ENCODE measurements at places on chromosomes 7 and 10.

DNA sequence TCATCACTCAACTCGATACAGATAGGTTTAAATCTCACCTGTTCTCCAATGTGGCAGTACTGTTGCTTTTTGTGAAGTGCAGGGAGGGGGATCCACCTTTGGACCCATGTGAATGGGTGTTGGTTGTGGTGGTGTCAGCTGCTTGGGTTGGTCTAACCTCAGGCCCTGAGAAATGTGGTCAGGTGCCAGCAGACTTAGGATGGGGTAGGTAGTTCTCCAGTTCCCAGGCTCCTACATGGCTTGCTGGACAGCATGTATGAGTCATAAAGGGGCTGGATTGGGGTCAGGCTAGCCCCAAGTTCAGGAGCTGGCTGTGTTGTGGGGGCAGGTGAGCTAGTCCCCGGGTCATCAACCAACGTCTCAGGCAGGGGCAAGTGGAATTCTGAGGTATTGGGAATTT lies 472.6 kb upstream of the CNTNAP2 start:
- no peak for DNase-seq

GRCh38 chr7:7834761-7835160 lies 116.4 kb upstream of the RPA3 start:
- no peak for DNase-seq

DNA sequence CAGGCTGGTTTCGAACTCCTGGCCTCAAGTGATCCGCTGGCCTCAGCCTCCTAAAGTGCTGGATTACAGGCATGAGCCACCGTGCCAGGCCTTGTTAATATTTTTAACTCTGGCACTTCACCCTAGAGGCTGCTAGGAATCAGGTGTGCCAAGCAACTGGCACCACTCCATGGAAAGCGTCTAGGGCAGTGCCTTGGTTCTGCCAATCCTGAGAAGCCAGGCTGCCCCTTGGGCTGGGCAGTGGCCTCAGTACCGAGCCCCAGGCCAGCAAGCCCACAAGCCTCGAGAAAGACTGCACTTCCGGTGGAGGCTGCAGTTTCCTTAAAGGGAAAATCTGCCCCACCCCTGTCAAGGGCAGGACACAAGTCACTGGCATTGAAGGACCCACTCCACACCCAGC lies 11.3 kb downstream of the ALKBH4 start:
- DNase-seq = no peak

DNA sequence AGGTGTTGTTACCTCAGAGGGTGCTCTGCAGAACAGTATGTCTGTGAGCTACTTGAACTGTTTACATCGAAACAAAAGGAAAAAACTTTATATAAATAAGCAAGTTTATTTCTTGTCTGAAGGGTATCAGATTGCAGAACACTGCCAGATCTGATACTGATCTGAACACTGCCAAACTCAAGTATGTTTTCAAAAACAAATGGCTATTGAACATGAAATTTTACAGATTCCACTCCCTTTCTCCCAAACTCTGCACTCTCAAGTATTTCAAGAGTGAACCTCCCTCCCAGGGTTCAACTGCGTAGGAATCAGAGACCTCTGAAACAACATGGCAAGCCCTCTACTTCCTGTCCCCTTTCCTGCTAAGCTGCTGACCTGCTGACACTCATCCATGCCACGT lies 216.6 kb downstream of the ZNF33B start:
- no peak for DNase-seq

DNA sequence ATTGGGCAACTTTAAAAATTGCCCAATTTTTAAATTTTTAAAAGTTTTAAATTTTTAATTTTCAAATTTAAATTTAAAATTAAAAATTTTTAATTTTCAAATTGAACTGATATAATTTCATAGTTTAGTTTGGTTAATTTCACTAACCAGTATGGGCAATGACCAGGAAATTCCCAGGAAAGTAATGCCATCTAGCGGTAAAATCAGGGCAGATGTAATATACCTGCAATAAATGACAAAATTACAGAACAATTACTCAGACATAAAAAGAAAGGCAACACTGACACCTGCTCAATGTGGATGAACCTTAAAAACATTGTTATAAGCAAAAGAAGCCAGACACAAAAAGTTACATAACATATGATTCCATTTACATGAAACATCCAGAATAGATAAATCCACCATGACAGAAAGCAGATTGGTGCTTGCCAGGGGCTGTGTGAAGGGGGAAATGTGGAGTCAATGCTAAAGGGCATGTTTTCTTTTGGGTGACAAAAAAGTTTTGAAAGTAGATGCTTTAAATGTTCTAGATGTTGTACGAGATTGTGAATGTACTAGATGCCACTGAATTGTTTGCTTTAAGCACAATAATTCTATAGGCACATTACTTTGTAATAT lies 28.6 kb upstream of the SLC16A12 start:
- no peak for DNase-seq

GRCh38 chr10:95508730-95509129 lies 52.4 kb downstream of the SORBS1 start:
- no peak for DNase-seq

GRCh38 chr7:122803323-122803722 lies 82.9 kb downstream of the CADPS2 start:
- no peak for DNase-seq

DNA sequence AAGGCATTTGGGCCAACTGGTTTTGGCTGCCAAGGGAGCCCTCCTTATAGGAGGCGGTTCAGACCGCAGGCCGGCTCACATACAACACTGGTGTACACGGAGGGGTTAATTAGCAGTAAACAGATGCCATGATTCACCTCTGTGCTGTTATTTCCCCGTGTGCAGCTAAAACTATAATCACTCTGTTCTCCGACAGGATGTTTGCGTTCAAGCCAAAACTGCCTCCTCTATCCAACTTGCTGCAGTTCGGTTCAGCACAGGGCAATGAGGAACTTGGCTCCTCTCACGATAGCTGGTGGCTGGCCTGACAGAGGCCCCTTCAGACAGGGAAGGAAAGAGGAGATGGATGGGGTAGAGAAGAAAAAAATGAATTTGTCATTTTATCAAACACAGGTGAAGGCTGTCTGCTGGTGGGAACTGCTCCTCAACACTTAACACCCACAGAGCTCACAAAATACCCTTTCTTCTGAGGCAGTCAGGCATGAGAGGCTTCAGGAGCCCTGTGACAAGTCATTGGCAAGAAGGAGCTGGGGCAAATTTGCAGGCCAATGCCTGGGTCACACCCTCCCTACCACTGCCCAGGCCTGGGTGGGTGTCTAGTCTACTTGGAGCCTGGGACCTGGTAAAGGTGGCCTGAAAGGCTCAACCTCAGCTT lies 24.0 kb downstream of the KCNMA1 start:
- DNase-seq = no peak

- DNase-seq = no peak
Measured at GRCh38 chr10:100888957-100889356, 23.8 kb upstream of the SLF2 start.

DNA sequence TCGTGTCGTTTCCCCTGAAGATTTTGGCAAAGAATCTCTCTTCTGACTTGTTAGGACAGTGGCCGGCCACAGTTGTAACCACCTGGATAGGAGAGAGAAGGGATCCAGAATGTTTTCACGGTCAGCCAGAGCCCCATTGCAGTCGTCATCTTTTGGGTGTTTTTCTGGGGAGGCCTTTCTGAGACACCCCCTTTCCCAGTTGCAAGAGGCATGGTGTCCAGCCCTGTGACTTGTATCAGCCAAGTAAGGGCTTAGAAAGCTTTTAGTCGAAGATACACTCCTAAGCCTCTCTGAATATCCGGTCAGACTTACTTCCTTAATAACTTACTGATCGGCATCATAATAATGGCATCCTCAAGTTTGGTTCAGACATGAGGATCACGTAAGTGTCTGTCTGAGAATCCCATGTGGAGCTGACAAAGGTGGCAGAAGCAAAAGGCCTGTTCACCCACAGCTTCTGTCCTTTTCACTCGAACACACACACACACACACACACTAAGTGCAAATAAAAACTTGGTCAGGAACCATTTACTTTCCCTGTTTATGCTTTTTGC lies 435.7 kb upstream of the GALNT17 start:
- no peak for DNase-seq

GRCh38 chr7:16455591-16455990 lies 9.9 kb downstream of the SOSTDC1 start:
- no peak for DNase-seq

GRCh38 chr10:6154566-6154965 lies 48.2 kb upstream of the PFKFB3 start:
- DNase-seq = no peak

DNA sequence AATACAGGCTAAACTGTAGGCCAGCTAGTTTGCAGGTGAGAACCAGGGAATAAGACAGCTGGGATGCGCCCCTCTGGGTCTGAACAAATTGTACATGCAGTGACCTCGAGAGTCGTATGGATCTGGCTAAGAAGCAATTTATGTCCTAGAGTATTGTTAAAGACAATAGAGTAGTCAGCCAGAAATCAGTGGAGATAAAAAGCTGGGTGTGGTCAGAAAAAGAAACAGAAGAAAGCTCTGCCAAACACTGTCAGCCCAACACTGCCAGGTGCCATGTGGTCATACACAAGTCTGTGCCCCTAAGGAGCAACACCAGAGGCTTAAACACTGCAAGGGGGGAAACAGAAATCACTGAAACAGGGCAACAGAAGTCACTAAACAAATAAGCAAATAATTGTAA lies 62.2 kb downstream of the CNOT4 start:
- no peak for DNase-seq

DNA sequence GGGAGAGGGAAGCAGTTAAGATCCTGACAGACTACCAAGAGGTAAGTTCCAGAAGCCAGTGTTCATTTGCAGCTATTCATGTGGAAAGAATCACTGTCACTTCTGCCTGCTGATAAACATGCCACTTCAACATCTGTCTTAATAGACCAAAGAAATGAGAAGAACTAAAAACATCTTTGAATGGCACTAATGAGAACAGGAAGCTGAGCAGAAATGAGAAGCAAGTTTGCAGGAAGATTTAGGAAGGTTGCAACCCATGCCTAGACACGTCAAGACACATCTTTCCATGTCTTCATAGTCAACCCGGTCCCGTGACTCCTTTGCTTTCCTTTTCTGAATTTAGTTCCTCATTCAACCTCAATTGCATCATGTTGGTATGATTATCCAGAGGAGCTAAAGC lies 180.0 kb downstream of the PDE1C start:
- DNase-seq = no peak

DNA sequence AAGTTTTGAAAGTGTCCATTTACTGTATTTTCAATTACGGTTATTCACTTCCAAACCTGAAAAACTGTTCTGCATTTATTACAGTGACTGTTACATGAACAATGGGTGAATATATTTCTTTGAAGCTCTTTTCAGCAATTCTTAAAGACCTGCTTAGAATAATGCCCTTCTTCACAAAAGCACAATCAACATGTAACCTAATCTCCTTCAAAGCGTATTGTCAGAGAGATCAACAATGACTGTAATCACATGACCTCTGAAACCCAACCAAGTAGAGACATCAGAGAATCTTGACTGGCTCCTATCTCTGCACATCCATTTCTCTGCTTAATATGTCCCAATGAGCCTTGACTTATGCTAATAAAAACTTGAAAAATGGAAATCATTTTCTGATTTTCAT lies 126.7 kb downstream of the NRCAM start:
- DNase-seq = no peak

- no peak for DNase-seq
Measured at GRCh38 chr10:81576336-81576735, 298.7 kb upstream of the NRG3 start.

DNA sequence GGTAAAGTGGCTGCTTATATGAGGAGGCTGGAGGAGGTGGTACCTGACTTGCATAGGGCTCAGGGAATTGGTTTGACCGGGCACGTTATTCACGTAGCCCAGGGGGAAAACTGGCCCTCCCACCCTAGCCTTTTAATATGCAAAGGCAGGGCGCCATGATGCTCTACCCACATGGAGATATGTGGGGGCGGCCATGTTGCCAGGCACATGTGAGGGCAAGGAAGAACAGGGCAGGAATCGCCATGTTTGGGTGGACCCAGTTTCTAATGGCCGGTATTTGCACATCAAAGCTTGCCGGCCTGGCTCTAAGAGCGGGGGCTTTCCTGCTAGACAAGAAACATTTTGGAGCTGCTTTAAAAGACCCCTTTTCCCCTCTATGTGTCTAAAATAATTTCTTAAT lies 949.7 kb upstream of the C7orf33 start:
- DNase-seq = no peak

DNA sequence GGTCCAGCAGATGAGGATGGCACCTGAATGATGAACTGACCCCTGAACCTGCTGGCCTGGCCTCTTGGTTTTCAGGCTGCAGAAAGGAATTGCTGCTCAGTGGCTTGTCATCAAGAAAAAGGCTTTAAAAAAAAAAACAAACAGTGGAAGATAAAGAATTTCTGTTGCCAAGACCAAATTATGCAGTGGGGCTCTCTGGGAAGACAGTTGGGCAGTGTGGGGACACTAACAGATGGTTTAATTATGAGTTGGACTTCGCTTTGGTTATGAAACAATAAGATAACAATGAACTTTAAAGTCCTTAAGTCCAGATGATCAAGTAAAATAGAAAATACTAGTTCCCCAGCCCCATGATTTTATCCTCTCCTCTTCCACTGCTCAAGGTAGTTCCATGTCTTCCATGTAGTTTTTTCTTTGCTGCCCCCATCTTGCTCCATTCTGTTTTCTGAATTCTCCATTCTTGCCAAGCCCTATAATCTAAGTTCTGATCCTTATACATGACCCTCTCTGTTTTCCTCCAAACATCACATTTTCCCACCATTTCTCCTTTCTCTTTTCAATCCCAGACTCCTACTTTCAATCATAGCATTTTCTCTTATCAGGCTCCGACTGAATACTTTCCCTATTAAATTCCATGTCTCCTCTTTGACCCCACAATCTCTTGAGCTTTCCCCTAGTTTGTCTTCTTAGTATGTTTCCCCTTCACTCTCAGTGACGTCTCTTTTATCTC lies 52.6 kb downstream of the ANK3 start:
- DNase-seq = no peak
